Cortex of kidney (tissue), 1 donor: ENCODE measurements at places on chromosomes 2 and 18.

DNA sequence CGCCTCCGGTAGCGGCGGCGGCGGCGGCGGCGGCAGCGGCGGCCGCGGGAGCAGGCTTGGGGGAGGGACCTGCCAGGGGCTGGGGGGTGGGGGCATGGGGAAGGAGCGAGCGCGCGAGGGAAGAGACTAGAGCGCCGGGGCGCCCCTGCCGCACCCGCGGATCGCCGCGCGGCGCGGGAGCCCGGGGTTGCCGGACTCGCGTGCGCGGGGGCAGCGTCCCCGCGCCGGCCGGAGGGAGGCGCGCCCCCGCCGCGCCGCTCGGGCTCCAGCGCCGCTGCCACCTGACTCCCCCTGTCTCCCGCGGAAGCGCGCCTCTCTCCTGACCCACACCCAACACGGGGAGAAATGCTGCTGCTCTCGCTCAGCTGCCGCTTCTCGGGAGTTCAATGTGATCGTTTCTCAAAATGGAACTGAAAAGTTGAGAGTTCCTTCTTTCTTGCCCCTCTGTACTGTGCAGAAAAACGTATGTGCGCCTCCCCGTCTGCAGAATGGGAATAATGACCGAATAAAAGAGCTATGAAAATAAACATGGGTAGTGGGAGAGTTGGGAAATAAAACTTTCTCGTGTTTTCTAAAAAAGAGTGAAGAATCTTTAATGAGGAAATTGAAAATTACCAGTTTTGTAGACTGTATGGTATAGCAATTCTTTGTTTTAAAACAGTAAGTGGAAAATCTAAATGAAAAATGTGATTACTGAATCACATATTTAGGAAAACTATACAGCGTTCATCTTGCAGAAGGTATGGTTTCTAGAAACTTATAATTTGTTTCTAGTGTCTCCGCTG lies 455 bp upstream of the TLK1 start:
- DNase-seq, result no peak

- no peak for DNase-seq
Observed at GRCh38 chr2:190216829-190217228, 102.8 kb downstream of the HIBCH start.

DNA sequence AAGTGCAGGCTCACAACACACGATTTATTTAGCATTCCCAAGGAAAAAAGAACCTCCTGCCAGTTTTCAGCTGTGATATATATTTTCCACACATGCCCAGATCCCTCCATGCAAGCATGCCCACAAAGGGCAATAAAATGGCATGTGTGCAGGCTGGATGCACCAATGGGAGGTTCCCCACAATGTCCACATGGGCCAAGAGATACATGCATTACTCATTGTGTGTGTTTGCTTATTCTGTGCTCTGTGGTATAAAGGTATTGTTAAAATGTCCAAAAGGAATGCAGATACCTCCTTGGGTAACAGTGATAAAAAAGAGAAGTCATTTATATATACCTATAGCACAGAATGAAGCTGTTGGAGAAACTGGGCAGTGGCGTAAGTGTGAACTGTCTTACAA lies 207.4 kb downstream of the FHOD3 start:
- no peak for DNase-seq

DNA sequence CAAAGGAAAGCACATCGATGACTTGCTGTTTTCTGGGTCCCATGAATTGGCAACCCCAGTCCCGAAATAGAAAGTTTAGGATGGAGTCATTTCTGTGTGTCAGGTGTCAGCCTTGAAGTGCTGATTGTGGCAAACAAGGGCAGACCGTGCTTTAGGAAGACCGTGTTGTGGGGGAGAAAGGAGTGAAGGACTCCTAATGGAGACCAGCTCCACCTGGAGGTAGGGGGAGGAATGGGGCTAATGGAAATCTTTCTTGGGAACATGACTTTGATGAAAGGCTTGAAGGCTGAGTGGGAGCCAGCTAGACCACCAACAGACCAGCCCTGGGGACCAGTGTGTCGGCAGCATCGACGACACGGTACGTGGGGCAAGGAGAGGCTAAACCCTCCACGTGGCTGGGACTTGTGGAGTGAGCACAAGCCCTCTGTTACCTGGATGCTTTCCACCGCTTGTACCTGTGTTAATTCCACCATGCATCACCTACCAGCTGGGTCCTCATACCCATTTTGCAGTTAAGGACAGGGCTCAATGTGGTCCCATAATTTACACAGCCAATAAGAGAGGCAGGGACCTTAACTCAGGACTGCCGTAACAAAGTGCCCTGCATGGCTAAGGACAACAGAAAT lies 104.2 kb downstream of the SH3BP4 start:
- DNase-seq, result no peak

- no peak for DNase-seq
Observed at GRCh38 chr2:72129681-72130340, 17.9 kb downstream of the CYP26B1 start.

- DNase-seq, result no peak
Observed at GRCh38 chr18:22141211-22141610, 28.2 kb upstream of the GATA6 start.

DNA sequence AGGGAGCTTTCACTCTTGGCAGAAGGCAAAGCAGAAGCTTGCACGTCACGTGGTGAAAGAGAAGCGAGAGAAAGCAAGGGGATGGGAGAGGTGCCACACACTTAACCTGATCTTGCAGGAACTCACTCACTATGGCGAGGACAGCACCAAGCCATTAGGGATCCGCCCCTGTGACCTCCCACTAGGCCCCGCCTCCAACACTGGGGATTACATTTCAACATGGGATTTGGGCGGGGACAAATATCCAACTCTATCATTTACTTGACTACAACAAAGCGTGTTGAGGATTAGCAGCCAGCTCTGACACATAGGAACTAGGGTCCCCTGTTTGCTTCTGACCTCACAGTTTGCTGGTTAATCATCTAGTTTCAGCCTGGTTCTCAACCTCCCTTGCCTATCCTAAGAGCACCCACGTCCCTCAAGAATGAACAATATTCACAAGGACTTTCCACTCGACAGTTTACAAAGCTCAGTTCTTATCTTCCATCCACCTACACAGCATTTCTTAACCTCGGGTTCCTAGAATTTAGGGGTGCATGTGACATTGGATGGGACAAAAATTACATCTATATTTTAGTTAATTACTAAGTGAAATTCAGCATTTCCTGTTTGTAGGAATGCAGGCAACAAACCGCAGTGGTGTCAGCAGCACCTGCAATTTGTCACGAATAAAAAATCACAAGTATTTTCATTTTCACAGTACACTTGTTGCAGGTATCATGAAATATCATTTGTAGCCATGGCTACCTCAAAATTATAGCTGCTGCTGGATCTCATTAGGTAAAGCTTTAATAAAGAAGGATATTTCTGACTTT lies 36.0 kb downstream of the LBH start:
- no peak for DNase-seq

- DNase-seq, result no peak
Observed at GRCh38 chr18:48705531-48705930, 166.7 kb downstream of the CTIF start.

DNA sequence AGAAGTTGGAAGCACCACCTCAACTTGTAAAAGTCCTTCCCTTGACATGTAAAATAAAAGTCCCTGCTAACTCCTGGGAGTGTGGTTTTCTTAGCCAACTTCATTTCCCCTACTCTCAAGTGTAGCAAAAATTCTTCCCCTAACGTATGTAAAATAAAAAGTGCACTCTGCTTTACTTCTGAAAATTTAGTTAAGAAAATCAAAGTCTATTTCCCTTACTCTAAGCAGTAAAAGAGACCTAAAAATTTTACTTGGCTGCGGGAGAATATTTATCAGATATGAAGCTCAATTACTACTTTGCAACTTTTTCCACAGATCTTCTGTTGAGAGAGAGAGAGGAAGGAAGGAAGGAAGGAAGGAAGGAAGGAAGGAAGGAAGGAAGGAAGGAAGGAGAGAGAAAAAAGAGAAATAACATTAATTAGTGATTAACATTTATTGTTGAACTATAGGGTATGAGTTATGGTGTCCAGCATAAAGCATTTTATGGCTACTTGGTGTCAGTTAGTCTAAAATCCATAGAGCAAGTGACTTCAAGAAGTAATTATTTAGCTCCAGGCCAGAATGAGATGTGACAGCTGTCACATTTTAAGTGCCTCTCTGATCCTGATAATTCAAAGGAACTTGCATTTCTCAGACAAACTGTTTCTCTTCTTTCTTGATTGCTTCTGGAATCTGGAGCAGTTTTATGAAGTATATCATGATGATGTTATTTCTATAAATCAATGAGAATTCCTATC lies 210.3 kb downstream of the TMX3 start:
- DNase-seq, result no peak

DNA sequence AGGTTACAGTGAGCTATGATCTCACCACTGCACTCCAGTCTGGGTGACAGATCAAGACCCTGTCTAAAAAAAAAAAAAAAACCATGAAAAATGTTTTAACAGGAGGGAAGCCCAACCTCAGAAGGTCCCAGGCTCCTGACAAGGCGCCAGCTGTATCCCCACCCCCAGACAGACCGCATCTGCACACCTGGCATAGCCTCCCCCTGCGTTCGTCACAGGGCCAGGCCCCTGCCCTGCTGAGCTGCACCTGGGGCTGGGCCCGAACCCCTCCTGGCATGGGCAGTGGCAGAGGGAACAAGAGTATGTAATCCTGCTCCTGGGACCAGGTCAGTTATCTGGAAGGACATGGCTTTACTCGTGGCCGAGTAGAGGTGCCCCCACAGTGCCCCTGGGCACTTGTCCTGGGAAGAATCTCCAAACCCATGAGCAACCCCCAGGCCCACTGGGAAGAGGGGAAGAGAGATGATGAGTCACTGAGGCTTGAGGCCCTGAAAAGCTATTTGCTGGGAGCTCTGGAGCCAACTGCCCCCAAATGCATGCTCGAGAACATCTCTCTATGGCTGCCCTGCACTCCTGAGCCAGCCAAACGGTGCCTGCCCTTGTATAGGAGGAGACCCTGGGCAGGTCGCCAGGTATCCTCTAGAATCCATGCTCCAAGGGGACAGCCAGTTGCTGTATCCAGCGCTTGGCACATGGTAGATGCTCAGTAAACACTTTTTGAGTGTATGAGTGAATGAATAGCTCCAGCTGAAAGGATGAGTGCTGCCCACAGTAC lies 265.5 kb downstream of the ATAD2B start:
- no peak for DNase-seq

DNA sequence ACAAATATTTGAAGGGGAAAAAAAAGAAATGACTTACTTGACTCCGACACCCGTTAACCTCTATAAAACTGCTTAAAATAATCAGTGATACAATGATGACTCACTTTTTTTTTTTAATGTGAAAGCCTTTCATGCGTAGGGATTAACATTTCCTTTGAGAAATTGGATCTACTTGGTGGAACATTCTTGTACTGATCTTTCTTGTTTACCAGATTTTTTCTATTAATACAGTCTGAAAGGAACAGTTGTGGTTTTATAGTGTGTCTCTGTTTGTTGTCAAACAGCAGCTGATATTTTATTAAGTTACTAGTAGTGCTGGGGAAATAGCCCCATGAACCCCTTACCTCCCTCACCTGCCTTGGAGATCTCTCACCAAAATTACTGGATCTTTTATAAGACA lies 40.2 kb upstream of the NEB start:
- DNase-seq, result no peak

DNA sequence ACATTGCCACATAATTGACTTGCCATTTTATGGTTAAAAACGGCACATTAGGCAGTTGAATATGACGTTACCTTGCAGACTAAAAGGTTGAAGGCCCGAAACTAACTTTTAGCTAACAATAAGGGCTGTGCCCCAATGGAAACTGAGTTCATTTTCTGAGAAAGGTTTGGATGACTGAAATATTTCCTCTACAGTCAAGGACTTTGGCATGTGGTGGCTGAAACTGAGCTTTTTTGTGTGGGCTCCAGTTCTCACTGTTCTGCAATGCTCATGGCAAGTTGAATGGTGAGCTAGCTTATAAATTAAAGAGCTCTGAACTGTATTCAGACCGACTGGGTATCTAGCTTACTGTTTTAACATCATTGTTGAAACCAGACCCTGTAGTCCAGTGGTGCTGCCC lies 23.8 kb upstream of the TXNDC2 start:
- no peak for DNase-seq

DNA sequence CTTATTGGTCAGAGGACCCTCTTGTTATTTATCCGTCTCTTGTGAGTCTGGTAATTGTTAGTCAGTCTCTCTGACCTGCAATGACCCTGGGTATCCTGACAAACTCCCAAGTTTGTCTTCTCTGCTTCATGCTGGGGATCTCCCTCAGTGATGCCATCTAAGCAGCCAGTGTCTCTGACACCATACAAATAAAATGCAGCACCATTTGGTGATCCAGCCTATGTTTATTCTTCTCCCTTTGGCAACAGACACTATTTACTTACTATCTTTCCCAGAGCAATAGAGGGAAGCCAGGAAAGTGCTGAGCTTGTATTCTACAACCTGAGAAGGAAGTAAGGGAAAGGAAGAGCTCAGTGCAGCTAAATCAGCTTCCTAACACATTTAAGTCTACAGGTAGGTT lies 15.9 kb downstream of the SERPINE2 start:
- no peak for DNase-seq

DNA sequence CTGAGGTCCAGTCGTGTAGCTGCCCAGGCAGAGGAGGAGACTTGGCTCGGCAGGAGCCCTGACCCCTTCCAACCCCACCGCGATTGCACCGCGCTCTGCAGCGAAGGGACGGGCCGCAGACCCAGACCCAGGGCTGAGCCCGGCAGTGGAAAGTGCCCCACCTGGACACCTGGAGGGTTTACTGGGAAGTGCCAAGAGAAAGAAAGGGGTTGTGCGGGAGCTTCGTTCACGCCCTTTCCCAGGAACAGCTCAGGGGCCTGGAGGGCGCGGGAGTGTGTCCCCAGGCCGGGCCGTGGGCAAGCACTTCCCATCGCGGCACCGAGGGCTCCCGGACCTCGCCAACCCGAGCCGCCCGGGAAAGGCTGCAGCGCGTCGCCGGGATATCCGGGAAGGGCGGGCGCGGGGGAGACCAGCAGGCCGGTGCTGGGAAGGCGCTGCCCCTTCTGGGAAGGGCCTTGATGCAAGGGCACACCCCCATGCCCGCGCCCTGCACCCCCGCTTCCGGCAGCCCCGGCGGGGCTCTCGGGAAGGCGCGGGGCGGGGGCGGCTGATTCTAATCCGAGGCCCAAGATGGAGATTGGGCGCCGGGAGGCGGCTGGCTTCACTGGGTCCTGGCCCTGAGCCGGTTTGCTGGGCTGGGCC lies 36.1 kb upstream of the MRPL33 start:
- no peak for DNase-seq

GRCh38 chr2:141439524-141439923 lies 691.3 kb downstream of the LRP1B start:
- DNase-seq, result no peak

- no peak for DNase-seq
Observed at GRCh38 chr18:43396266-43396665, 119.0 kb upstream of the SYT4 start.

GRCh38 chr18:79453816-79454735 lies 58.3 kb downstream of the NFATC1 start:
- DNase-seq, result no peak
